Stimulated activated CD4-positive, alpha-beta T cell treated with anti-CD3 and anti-CD28 coated beads, Interleukin-15, amount 100 ng/mL, for 48 hours (primary cell): ENCODE measurements at places on chromosomes 7 and 10.

GRCh38 chr10:17181751-17182150 lies 19.7 kb downstream of the TRDMT1 start:
- no peak for DNase-seq

DNA sequence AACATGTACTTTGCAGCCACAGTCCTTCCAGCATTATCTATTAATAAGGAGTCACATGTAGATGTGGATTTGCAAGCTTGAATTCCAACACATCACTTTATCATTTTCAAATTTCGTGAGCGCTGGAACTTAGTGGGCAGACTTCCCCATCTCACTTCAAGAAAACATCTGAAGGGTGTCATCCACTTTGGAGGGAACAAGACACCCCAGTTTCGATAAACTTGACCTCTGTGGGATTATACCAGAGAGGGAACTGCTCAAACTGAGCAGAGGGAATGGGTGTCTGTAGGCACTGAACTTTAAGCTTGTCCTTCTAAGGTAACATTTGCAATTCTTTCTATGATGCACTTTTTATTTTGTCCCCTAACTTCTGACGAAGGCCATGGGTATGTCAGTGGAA lies 27.5 kb downstream of the ADRB1 start:
- DNase-seq: no peak

DNA sequence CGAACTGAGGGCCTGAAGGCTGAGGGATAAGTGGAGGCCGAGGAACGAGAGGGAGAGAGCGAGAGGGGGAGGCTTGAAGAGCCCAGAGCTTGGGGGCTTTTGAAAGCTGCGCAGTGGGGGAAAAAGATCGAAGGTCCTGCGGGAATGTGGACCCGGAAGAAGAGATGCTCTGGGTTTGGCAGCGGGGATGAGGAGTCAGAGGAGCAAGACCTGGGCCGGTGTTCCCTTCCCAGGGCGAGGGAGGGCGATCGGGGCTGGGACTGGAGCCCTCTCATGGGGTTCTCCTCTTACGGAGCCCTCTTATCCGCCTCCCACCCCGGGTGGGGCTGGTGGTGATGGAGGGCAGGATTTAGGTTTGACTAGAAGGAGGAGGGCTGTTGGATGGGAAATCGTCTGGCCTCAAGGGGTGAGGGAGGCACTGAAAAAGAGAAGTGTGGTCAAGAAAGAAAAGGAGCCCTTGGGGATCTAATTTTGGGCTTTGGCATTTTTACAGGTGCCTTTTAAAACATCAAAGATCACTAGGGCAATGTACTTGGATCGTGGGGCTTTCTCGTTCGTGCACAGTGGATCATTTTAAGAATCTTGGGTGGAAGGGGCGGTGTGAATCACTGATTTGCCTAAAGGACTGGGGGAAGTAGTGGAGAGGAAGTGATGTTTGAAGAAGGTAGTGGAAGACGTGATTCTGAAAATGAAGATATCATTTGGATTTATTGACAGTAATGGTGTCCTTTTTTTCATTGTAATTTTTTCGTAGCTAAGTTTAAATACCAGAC lies 637 bp downstream of the SAMD8 start:
- DNase-seq: peak; percentile 15

GRCh38 chr7:87075671-87076404 lies 16.4 kb upstream of the ELAPOR2 start:
- no peak for DNase-seq

GRCh38 chr7:38105874-38106483 lies 72.1 kb upstream of the STARD3NL start:
- no peak for DNase-seq

GRCh38 chr10:61543831-61544230 lies 90.7 kb upstream of the TMEM26 start:
- no peak for DNase-seq

- no peak for DNase-seq
Observed at GRCh38 chr7:69256634-69257081, 341.6 kb upstream of the AUTS2 start.

DNA sequence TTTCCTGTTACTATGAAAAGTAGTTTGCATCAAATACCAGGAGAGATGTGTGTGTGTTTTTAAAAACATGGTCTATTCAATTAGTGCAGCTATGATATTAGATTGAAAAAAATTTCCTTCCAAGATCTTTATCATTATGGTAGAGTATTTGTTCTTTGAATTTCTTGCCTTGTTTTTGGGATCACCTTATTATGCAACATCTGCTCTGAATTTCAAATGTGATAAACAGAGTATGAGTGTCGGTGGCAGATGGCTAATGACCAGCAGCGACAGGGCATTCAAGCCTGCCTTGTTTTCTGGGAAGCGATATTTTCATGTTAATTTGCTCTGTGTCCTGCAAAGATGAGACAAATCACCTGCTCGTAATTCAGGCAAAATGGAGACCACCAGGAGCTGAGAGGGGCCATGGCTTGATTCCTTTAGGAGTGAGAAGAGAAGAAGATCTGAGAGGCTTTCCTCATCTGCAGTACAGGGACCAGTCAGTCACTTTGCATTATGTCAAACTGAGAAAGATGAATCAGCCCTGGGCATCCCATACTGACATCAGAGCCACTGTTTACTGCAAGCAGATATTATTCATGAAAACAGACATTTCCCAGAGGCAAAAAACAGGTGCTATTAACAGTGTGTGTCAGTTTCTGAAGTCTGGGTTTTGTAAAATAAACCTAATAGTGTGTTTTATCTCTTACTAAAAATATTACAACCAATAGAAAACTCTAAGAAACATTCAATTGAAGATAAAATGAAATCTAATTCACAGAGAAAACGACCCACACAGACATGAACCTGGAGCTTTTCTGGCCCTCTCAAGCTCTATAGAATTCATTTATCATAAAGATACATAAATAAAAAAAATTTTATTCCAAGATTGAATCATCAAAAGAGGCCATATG lies 67.6 kb downstream of the CDK6 start:
- no peak for DNase-seq

- DNase-seq: no peak
Observed at GRCh38 chr10:124525751-124526600, 64.4 kb downstream of the LHPP start.
